ENCODE measurements at places on chromosomes 5 and 9.

GRCh38 chr9:114202396-114202795, 47.1 kb downstream of the COL27A1 start:
- no peak for DNase-seq

DNA sequence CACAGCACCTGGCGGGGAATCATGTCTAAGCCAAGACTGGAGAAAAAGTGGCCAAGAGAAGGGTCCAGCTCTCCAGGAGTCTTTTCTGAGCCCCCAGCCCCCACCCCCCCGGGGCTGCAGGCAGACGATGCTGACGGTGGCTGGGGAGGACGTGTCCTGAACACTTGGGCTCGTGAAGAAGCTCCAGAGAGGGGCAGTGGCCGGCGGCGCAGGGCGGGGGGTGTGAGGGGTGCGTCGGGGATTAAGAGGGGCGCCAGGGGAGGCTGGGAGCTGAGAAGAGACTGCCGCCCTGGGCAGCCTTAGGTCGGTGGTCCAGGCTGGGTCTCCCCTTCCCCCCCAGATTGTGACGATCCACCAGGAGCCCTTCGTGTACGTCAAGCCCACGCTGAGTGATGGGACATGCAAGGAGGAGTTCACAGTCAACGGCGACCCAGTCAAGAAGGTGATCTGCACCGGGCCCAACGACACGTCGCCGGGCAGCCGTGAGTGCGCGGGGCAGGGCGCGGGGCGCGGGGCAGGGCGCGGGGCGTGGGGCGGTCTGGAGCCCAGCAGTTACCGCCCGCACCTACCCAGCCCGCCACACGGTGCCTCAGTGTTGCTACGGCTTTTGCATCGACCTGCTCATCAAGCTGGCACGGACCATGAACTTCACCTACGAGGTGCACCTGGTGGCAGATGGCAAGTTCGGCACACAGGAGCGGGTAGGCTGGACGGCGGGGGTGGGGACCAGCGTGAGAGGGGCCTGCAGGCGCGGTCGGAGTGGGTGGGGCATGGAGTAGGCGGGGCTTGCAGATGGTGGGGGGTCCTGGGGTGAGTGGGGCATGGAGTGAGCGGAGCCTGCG, 8.9 kb downstream of the LRRC26 start:
- no peak for DNase-seq

DNA sequence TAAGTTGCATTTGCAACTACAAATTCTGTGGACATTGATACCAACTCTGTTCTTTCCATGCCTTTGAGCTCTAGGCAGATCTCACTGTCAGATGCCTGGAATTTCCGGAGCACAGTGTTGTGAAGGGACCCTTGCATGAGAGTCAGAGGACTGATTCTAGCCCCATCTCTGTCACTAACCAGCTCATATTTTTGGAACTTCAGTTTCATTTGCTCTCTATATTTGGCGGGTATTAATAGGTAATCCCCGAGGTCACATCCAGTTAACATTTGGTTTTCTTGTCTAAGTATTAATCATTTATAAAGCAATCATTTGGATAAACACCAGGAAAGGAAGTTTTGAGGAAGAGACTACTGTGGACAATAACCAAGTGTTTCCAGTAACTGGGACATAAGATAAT, 115.7 kb downstream of the MAN2A1 start:
- DNase-seq = no peak

DNA sequence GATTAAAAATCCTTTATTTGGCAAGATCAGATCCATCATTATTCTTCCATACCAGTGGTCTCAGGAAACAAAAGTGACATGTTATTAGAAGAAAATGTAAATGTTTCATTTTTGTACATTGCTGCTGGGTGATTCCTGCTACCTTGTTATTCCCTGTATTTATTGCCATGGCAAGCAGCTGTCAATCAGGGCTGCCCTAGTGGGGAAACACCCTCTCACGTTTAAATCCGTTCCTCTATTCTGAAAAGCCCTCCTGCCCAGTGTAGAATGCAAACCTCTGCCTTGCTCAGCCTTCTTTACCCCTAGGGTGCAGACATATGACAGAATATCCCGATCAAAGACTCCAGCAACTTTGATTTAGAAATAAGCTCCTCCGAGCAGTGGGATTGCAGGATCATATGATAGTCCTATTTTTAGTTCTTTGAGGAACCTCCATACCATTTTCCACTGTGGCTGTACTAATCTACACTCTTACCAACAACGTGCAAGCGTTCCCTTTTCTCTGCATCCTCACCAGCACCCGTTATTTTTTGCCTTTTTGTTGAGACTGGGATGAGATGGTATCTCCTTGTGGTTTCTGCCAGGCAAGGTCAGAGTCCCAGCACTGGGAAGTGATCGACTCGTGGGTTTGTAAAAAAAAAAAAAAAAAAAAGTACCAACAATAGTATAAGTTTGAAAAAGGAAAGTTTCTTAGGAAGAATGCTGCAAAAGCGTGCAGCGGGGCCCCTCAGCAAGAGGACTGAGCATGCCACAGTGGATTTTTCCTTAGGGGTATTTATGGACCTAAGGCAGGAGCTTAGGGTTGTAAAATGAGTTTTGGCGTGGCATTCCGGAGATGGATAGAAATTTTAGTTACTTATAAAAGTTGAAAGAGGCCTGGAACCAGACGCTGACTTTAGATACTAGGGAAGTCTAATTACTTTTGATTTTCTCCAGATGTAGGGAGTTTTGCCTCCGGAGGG, 66.7 kb downstream of the HRH2 start:
- no peak for DNase-seq

DNA sequence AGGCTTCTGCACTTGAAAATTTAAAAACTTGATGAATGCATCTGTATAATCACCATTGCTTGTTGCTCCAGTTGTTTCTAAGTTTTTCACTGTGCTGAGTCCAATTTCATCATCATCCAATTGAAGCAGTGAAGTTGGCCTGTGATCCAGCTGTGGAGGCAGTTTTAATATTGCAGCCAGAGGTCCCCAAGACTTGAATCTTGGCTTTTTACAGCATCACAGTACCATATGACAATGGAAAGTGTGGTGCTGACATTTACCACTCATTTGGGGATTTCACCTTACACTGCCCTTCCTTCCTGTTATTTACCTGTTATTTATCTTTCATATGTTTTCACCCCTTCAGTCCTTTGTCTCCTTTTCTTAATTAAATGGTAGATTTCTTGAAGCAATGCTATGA, 76.2 kb upstream of the SPIN1 start:
- DNase-seq = no peak

DNA sequence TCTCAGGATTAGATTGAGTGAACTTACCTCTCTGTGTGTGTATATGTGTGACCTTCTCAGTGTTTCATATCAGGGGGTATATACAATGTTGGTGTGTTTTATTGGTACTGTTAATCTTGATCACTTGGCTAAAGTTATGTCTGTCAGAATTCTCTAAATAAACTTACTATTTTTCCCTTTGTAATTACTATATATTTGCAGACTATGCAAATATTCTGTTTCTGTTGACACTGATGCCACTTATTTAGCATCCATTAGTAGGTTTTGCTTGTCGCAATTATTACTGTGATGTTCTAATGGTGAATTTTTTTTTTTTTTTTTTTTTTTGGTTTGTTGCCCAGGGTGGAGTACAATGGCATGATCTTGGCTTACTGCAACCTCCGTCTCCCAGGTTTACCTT, 42.9 kb upstream of the NR5A1 start:
- no peak for DNase-seq

DNA sequence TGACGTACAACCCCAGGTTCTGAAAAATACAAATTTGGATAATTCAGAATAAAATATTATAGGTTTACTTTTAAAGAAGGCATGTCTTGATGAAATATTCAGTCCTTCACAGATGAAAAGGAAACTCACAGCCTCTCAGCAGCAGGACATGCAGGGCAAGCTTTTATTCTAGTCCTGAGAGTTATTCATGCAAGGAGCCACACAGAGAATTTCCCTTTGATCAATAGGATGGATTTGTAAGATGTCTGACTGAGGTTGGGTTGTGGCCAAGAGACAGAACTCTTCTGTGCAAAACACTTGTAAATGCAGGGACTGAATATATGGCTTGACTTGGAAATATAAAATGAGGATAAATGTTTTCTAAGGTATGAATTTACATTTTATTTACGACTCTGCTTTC, 48.8 kb upstream of the TBCA start:
- no peak for DNase-seq

DNA sequence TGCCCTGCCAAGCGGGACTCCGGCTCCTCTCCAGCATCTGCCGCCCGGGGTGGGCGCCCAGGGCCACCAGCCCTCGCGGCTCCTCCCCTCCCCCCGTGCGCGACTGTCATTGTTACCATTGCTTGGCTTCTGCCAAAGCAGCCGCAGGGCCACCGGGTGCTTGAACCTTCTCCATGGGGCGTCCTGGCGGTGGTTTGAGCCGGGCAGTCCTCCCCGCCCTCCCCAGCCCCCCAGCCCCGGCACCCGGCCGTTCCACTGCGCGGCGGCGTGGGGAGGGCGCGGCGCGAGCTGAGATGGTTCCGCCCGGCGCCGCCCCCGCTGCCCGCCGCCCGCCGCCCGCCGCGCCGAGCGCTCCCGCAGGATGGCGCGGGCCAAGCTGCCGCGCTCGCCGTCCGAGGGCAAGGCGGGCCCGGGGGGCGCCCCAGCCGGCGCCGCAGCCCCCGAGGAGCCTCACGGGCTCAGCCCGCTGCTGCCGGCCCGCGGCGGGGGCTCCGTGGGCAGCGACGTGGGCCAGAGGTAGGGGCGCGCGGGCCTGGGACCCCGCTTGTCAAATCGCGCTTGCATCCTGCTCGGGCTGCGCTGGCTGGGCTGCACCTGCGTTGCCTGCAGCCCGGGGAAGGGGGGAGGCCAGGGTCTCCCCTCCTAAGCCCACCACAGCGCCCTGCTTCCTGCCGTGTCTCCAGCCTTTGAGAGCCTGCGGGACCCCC, 34.4 kb downstream of the KCNT1 start:
- no peak for DNase-seq

- no peak for DNase-seq
Observed at GRCh38 chr9:134179595-134179917, 15.2 kb upstream of the RNU6ATAC start.

DNA sequence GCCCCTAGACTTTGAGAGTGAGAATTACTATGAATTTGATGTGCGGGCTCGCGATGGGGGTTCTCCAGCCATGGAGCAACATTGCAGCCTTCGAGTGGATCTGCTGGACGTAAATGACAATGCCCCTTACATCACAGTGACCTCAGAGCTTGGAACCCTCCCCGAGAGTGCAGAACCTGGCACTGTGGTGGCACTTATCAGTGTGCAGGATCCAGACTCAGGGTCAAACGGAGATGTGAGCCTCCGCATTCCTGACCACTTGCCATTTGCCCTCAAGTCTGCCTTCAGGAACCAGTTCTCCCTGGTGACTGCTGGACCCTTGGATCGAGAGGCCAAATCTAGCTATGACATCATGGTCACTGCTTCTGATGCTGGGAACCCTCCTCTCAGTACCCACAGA, 1.3 kb downstream of the PCDHGC4 start:
- no peak for DNase-seq

DNA sequence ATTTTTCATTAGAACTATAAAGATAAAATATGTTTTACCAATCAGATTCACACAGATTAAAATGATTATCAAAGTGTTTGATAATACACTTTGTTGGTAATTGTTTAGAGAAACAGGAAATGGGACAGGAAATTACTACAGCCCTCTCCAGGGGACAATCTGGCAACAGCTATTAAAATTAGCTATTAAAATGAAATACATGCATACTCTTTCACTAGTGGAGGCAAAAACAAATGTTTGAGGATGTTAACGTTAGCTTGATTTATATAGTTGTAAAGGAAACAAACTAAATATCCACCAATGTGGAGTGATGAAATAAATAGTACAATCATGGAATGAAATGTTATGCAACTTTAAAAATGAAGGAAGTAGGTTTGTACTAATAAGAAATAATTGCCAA, 53.7 kb downstream of the TARS1 start:
- DNase-seq = no peak

GRCh38 chr5:30659417-30659816, 534.1 kb upstream of the CDH6 start:
- no peak for DNase-seq

DNA sequence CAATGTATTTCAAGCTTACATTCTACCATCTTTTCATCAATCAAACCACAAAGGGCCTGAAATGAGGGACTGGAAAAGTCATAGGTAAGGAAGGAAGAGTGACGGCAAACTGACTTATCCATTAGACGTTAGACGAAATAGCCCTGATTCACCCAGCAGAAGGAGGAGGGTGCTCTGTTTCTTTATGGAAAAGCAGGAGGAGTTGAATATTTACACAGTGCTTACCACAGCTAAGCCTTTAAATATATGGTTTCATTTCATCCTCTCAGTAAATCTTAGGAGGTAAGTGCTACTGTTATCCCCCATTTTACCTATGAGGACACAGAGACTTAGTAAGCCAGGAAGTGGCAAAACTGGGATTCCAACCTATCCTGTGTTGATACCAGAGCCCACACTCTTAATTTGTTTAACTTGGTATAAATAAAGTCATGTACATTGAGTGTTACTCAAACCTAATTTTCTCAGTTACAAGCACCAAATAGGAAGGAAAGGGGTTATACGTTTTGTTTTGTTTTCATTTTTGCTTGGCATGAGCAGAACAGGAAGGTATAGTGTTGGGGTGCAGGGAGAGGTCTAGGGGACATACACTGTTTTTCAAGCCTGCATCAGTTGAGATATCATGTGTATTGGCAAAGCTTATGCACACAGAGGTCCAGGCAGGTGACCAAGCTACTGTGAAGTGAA, 98.1 kb upstream of the IFNK start:
- DNase-seq = no peak

DNA sequence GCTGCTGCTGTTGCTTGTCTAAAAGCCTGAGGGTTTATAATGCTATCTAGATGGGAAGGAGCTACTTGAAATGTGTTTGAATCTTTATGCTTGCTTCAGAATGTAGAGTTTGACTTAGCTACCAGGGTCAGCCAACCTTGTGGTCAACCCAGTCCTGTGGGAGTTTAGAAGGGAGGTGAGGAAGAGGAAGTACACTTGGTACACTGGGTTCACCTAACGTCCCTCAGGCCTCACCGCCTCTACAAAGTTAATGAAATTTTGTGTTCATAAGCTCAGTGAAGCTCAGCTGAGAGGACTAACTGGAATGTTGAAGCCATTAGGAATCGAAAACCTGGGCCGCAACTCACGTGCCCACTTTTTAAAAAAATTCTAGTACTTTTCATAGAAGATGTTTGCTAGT, 10.7 kb downstream of the IQGAP2 start:
- no peak for DNase-seq

GRCh38 chr5:132027027-132027426, 15.6 kb upstream of the ACSL6 start:
- no peak for DNase-seq
